ENCODE measurements at places on chromosomes 11 and 22.

DNA sequence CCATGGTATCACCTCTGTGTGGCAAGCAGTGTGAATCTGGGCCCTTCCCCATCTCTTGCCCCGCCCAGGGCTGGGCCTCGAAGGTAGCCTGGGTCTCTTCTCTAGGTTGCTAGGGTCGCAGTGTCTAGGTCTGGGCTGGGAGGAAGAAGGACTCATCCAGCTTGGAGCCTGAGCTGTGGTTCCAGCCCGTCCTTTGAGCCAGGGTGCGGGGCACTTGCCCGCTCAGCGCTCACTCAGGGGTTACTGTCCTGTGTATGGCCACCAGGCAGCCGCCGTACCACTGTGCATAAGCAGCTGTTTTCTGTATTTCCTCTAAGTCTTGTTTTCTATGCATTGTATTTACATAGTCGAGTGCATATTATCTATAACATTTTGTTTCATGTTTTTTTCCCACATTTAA is 160.9 kb downstream of the TBC1D22A start:
- DNase-seq = no peak

DNA sequence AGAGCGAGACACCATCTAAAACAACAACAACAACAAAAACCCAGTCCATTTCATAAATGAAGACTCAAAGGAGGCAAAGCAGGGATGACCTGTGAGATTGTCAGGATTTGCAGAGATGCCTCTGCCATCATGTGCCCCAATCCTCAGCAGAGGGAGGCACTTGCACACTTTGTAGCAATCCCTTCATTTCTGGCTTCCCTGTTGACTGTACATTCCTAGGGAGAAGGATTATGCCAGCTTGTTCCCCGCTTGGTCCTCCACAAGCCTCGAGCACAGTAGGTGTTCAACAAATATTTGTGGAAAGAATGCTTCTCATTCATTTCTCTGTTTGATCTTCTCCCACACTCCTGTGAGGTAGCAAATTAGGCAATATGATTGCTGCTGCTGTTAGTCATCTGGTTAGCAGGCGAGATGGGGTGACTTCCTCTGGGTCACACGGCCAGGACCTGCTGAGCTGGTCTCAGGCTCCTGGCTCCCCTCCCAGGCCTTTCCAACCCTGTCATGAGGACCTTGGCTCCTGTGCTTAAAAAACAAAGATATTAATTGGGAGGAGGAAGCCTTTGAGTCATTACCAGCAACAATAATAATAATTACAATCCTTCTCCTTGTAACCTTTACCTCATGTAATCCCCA is 34.1 kb downstream of the LIF start:
- peak; percentile 29 for DNase-seq

- DNase-seq = no peak
Observed at GRCh38 chr11:77040401-77040777, 6.2 kb downstream of the B3GNT6 start.

DNA sequence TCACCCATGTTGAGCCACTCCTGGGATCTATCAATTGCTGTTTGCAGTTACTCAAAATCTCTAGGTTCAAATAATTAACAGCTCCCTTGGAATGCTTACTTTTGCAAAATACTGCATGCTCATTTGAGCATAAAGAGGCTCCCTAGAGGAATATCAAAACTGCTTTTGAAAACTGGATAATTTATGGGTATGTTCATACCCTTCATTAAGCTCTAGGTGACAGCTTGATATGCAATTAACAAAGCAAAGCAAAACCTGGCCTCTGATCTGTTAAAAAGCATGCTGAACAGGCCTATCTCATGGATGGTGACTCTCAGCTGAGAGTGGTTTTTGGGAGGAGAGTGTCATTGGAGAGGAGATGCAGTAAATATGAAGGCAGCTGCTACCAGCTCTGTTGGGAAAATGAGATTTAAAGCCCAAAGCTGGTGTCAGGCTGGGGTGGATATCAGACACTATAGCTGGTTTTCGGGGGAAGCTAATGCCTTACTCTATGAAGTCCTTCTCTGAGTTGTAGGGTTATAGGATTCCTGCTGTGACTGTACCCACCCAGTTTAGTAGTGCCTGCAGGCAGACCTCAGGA is 110.9 kb downstream of the RASSF10 start:
- DNase-seq = no peak

DNA sequence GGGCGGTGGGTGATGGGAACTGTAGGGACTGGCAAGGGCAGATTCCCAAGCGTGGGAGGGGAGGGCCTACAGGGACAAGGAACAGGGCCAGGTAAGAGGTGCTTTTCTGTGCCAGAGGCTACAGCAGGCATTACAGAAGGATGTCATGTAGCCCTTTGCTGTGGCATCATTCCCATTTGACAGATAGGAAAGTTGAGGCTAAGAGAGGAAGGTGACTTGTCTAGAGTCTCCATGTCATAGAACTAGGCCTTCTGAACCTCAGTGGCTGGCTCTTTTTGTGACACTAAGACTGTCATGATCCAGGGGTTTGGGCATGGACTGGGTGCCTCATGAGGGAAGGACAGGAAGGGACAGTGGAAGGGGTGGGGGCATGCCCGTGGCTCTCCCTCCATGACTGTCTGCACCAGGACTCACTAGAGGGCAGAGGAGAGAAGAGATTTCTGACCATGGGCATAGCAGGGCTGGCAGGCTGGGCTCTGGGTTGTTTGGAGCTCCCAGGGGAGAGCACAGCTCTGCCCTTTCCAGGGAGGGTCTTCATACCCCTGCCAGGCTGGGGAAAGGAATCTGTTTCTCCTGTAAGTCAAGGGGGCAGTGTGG is 3.2 kb downstream of the MMP11 start:
- DNase-seq = no peak

GRCh38 chr11:23021287-23021863 is 161.1 kb upstream of the CCDC179 start:
- no peak for DNase-seq

GRCh38 chr11:92850296-92850826 is 119.1 kb upstream of the MTNR1B start:
- DNase-seq = no peak

DNA sequence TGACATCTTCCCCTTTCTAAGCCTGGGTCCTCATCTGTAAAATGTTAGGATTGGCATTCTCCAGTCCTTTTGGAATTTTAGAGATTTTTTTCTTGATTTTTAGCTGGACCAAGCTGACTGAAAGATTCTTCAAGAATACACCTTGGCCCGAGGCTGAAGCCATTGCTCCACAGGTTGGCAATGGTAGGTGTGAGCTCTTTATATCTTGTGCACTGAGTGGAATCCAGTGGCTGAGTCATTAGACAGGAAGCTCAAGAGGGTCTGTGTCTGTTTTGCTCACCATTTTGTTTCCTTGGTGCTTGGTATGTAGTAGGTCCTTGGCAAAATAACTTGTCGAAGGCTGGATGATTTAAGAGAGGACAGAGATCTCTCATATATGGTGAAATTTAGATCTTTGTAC is 6.2 kb downstream of the EIF3L start:
- DNase-seq = no peak

GRCh38 chr22:34390400-34390799 is 470.1 kb upstream of the LARGE1 start:
- DNase-seq = no peak

- peak; percentile 92 for DNase-seq
Observed at GRCh38 chr11:9613830-9614762, 40.6 kb downstream of the WEE1 start.

- no peak for DNase-seq
Observed at GRCh38 chr11:95792200-95792599, 1.9 kb downstream of the CEP57 start.

- peak; percentile 48 for DNase-seq
Observed at GRCh38 chr11:86041975-86042378, 26.9 kb downstream of the PICALM start.

GRCh38 chr11:35105319-35106079 is 33.5 kb upstream of the CD44 start:
- DNase-seq = no peak

DNA sequence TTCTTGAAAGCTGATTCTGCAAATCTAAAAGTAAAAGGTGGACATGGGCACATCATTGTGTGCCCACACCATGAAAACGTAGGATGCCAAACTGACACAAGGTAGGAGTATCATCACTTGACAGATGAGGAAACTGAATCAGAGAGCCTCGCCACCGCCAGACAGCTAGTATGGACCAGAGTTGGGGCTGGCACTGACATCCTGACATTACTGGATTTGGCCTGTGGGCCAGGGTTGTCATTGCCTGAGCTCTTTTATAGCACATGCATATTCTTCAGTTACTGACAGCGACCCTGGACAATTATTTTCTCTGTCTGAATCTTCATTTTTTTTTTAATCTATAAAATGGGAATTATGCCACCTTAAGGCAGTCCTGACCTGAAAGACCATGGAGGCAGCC is 16.5 kb downstream of the USP35 start:
- no peak for DNase-seq

- DNase-seq = no peak
Observed at GRCh38 chr11:73894725-73895335, 18.0 kb downstream of the PAAF1 start.

DNA sequence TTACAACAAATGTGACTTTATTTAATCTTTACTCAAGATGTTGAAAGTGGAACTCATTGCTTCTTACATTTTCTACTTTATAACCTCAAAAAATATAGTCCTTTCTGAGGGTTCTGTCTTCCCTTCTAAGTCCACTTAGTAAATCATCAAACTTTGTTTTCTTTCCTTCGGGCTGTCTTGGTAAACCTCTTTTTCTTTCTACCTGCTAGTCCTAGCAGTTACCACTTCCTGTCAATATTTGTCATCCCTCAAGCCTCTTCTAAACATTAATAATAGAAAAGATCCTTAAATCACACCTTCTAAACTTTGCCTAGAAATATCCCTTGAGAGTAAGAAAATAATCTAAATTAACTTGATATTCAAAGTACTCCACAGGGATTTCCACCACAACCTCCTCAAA is 580.4 kb downstream of the CNTN5 start:
- DNase-seq = no peak

DNA sequence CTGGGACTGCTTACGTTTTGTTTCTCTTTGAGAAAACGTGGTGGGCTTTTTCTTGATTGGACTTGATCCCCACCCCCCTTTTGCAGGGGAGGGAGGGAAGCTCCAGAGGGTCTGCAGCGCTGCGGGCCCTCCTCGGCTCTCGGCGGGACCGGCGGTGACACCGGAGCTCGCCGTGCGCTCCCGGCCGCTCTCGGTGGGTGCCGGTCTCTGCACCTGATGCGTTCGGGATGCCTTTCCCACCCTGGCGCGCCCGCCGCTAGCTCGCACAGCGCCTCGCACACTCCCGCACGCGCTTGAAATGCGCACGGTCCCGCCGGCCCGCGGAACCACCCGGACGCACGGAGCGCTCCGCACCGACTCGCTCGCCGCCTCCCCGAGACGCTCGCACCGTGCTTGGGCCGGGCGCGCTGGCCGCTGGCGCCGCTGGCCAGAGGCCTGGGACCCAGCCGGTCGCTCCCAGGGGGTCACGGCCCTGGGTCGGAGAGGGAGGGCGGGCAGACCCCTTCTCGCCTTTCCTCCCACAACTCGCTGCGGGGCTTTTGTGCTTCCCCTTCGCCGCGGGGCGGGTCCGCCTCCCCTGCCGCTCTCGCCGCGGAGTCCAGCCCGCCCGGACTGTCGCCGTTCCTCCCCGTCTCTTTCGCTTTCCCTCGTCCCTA is 1.0 kb downstream of the ZBTB16 start:
- DNase-seq = no peak

DNA sequence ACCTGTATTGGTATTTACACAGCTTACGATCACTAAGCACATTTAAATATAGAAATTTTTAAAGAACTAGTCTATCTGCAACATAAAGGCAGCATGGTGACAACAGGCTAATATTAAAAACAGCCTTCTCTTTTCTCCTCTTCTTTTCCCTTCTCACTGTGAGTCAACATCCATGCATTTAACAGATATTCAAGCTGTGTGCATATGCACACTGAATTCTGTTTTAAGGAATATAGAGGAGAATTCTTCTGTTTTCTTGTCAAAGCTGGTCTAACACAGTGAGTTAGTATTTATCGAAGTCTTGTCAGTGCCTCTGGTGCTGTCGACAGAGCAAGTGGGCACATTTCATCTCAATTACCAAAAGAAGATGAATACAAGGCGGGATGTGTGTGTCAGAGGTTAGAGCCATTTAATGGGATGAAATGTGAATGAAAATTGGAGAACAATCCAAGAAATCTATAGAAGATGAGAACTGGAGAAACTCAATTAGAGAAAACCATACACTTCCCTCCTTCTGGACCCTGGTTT is 282.3 kb downstream of the FAT3 start:
- no peak for DNase-seq

DNA sequence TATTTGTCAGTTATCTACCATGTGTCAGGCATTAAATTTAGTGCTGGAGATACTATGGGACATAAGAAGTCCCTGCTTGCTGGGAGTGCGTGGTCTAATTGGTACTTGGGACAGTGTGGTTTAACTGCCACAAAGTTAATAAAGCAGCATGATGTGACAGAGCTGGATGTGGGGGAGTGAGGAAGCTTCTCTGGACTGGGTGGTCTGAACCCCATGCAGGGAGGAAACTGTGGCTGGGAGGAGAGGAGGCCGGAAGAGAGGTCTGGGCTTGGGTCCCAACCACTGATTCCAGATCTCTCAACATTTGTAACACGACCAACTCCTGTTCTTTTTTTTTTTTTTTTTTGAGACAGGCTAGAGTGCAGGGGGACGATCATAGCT is 37.1 kb downstream of the ST3GAL4 start:
- DNase-seq = no peak

- DNase-seq = peak; percentile 30
Observed at GRCh38 chr22:39773976-39774539, 119.5 kb downstream of the ENTHD1 start.

DNA sequence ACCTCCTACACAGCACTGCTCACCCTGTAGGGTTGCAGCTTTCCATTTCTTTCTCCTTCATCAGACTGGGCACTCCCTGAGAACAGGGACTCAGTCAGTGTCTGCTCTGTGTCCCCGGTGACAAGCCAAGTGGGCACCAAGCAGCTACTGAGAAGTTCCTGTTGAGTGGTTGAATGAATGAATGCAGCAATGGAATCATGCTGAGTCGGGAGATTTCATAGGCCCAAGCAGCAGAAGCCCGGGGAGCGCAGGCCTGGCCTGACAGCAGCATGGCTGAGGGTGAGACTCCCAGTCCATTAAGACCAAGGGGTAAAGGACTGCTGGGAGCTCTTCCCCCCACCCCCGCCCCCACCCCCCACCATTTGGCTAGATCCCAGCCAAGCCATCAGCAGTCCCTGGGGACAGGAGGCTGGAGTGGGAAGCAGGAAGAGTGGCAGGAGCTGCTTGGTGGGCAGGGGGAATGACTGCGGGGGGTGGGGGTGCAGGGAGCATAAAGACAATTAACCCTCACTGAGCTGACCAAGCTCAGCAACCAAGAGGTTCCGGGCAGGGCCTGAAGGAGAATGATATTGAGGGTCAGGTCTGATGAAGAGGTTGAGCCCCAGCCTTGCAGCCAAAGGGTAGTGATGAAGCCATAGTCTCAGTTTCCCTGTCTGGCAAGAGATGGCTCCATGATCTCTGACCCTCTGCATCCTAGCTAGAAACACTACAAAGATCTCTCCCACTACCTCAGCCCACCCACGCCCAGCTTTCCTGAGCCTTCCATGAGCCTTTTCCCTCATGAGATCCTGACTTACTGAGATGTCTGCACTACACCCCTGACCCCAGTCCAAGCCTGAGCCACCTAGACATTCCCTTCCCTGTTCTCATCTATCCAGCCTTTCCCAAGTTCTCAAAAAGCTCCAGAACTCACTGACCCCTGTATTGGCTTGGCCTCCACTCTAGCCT is 2.8 kb downstream of the PDE2A start:
- no peak for DNase-seq

GRCh38 chr11:12106501-12106900 is 3.9 kb upstream of the MICAL2 start:
- no peak for DNase-seq
